Stimulated activated CD8-positive, alpha-beta memory T cell treated with anti-CD3 and anti-CD28 coated beads, Interleukin-15, amount 100 ng/mL, for 24 hours (primary cell): ENCODE measurements at places on chromosomes 4 and X.
A peak's percentile ranks its signal among the peaks of the same experiment; 100 is the strongest.

DNA sequence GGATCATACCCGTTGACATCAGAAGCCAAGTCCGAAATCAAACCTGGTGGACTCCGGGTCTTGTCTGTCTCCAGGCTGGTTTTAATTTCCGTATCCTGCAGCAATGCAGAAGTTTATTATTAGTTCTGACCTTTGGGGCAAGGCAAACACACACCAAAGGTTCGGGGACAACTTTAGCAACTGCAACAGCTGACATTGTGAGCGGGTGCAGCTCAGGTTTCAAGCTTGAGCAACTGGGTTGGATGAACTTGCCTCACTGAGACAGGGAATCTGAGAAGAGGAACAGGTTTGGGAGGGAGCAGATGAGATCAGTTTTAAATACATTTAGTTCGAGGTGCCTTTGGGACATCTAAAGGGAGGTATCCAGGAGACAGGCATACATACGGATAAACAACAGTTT lies 110.7 kb downstream of the GNL3L start:
- no peak for DNase-seq

GRCh38 chrX:77510007-77510406 lies 62.8 kb downstream of the FGF16 start:
- DNase-seq, result no peak

- no peak for DNase-seq
Measured at GRCh38 chr4:111955001-111955400, 190.3 kb upstream of the FAM241A start.

DNA sequence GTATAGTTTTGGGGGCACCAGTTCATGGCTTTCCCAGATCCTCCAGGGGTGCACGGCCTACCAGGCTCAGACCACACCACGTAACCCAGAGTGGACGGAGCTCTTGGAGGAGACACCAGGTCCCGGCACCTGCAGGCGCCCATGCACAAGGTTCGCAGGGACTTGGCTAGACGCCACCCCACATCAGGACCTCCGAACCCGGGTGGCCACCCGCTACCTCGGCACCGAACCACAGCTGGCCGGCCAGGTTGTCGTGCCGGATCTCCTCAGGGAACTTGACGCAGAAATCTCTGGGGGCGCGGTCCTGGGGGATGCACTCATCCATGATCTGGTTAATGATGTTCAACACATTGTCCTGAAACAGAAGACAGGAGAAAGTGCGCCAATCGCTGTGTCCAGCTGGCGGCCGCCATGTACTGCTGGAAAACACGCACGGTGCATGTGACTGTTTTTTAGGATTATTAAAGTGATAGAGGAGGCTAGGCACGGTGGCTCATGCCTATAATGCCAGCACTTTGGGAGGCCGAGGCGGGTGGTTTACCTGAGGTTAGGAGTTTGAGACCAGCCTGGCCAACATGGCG lies 77.1 kb downstream of the ZFYVE28 start:
- no peak for DNase-seq

- no peak for DNase-seq
Measured at GRCh38 chr4:8383451-8384160, 56.9 kb downstream of the ACOX3 start.

GRCh38 chr4:73593631-73594241 lies 26.5 kb downstream of the RASSF6 start:
- DNase-seq, result no peak

DNA sequence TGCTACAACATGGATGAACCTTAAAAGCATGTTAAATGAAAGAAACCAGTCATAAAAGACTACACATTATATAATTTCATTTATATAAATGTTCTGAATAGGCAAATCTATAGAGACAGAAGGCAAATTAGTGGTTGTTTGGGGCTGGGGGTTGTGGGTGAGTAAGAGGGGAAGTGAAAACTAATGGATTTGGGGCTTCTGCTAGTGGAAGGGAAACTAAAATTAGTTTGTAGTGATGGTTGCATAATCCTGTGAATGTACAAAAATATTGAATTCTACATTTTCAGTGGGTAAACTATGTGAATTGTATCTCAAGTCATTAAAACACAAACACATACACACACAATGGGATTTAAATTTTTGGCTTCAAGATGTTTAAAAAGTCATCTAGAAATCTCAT lies 25.4 kb upstream of the LIMCH1 start:
- DNase-seq, result no peak

DNA sequence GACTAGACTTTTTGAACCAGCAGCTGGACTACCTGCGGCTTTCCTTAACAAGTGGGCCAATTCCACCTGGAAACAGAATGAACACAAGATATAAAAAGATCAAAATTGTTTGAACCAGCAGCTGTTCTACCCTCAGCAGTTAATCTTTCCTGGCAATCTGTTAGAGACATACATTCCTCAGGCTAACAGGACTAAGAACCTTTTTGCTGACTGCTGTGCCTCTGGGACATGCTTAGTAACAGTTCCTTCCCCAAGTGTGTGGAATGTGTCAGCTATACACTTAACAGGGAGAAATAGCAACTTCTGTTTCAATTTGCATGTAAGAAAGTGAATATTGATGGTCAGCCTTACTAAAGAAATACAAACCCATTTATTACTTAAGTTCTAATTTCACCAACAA lies 554.4 kb downstream of the ARAP2 start:
- no peak for DNase-seq

- no peak for DNase-seq
Measured at GRCh38 chr4:141486375-141486997, 149.9 kb upstream of the IL15 start.

DNA sequence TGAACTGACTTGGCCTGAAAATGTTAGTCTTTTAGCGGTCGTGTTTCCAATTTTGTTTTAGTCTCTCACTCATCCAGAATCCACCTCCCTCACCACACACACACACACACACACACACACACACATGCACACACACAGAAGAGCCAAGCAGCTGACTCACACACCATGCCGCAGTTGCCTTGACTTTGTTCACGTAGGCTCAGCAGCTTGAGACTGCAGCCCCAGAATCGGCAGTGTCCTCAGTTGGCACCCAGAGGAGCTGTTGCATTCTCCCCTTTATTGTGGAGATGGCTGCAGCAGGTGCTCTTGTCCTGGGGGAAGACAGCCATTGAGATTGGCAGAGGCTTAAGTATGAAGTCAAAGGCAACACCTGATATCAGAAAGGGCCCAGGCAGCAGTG lies 20.9 kb upstream of the XPNPEP2 start:
- DNase-seq, result no peak

GRCh38 chr4:65393078-65393477 lies 277.2 kb downstream of the EPHA5 start:
- no peak for DNase-seq

- DNase-seq, result no peak
Measured at GRCh38 chr4:124090021-124090420, 622.5 kb downstream of the ANKRD50 start.

DNA sequence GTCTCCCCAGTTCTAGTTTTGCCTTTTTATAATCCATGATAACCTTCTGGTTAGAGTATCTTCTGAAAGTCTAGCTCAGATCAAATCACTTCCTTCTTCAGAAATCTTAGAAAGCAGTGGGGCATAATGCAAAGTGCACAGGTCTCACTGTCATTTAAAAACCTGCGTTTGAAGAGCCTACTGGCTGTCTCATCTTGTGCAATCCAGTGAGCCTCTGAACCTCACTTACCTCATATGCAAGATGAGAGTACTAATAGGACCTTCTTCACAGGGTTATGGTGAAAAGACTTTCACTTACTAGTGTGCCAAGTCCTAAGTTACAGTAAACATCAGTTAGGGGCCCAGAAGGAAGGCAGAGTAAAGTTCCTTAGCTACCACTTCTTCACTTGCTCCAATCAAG lies 131.4 kb downstream of the ENOX2 start:
- no peak for DNase-seq

DNA sequence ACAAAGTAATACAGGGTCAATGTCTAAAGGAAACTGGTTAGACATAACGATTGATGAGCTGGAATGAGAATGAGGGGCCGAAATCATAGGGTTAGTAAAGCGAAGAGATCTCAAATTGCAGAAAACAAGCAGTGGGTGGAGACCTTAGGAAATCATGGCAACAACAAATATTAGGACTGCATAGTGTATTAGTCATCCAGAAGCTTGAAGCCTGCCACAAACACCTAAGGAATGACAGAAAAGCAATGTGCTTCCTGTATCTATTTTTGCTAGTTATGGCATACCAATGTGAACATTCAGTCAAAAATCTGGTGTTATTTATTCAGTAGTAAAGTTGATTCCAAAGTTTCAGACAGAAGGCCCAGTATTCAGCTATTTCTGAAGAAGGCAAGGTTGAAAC lies 410.9 kb upstream of the CT83 start:
- DNase-seq, result no peak

DNA sequence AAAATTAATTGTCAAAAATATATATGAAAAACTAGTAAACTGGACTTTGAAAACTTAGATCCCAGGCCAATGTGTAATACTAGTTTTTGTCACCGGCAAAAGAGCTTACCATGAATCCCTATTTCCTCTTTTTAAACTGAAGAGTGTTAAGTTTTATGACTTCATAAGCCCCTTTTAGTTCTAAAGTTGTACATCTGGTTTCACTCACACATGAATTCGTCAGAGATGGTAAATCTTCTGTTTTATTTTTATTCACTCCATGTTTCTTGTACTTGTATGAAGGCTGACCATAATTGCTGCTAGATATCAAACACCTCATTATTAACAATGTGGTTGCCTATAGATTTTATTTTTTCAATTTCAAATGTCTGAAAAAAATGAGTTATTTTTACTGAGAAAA lies 827.9 kb downstream of the PCDH7 start:
- no peak for DNase-seq

DNA sequence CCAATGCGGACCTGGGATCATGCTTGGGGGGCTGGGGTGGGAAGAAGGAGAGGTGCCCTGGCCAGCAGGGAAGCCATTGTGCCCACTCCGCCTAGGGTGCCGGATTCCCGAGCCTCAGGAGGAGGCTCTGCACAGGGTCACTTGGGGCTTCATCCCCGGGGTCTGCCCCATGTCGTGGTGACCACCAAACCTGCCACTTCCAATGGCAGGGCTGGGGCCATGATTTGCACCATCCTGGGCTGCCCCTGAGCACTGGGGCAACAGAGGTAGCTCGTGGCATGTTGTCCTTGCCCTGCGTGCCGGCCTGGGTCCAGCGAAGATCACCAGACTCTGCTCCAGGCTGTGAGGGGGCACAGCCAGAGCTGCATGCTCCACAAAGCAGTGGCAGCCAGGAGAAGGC lies 71.4 kb upstream of the DCAF12L2 start:
- DNase-seq, result no peak

- DNase-seq, result no peak
Measured at GRCh38 chrX:21734175-21734574, 23.7 kb downstream of the SMPX start.

- DNase-seq, result no peak
Measured at GRCh38 chr4:168028568-168028967, 63.8 kb upstream of the ANXA10 start.

DNA sequence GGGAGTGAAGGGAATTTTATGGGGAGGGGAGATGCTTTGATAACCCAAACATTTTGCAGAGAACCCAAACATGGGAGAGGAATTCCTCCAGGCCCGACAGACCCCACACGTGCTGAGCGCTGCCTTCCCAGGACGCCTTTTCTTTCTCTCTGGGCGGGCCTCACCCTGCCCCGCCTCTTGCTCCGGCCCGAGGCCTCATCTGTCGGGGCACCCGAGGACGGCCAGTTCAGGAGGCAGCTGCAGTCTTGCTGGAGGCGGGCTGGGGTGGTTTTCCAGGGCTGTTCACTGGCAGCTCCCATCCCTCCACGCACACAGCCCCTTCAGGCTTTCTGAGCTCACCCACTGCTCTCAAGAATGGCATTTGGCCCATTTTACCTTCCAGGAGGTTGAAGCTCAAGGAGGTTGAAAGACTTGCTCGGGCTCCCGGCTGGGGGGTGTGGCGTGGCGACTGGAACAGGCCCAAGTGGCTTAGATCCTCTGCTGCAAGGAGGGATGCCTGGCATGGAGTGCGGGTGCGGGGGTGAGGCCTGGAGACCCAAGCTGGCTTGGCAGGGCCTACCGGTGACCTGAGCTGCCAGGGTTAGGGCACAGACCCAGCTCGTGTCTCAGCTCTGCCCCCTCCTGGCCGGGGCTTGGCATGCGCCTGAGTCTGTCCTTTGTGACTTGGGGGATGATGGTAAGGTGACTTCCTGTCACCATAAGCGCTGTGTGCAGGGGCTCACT lies 99.2 kb downstream of the PSAPL1 start:
- peak; percentile 35 for DNase-seq

DNA sequence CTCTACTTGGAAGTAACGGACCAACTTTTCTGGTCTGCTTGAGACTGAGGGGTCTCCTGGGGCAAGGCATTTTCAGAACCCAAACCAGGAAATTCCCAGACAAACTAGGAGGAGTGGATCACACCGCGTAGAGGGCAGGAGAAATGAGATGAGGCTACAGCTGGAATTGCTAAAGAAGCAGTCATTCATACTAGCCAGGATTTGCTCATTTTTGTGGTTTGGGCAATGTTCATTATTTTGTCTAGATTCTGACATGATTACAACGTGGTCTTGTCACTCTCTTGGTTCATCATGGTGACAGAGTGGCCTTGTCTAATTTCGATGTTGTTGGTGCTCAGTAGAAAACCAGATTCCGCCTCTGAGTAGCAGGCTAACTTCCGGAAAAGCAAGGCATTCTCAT lies 63.2 kb downstream of the BANK1 start:
- DNase-seq, result no peak

DNA sequence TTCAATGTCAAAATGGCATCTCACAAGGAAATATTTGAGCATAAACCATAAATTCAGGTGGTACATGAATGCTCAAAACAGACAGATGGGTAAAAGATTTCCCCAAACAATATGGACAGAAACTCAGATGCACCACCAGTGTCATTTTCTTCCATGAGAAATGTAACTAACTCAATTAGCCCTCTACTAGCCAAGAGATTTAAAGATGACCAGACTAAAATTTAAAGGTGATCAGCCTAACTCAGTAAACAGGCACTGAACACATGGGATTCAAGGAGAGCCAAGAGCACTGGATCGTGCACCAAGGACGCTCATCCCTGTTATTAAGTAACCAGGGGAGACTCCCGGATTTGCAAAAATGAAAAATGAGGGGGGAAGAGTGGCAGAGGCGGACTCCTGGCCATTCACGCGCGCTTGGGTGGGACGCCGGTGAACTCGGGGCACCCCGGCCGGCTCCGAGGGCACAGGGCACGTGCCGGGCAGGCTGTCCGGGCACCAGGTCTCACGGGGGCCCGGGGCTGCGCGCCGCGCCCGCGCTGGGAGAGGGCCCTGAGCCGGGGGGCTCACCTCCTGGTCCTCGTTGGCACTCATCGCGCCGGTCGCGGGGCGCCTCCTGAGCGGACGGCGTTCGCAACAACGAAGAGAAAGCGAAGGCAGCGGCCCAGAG lies 490 bp downstream of the RWDD4 start:
- no peak for DNase-seq

GRCh38 chr4:136442447-136442846 lies 1089.8 kb downstream of the PCDH18 start:
- no peak for DNase-seq

- no peak for DNase-seq
Measured at GRCh38 chr4:16864199-16864598, 34.2 kb downstream of the LDB2 start.
